ENCODE measurements at places on chromosomes 3 and 15.

GRCh38 chr3:138461246-138461645 lies 26.8 kb downstream of the ESYT3 start:
- DNase-seq = no peak

DNA sequence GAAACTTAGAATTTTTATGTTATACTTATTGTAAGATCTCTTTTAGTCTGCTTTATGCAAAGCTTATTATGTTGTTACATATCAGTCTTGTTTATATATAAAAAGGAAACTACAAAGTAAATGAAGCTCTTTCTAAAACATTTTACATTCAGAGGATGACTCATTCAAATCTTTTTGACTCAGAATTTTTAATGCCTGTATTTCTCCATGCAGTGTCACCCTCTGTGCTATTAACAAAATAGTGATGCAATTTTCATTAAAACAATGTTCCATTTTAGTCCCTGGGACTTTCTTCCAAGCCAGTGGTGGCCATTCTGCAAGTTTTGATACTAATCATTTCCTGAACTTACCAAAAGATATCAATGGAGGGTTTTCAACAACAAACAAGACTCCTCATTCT lies 216.1 kb downstream of the NAALADL2 start:
- DNase-seq = no peak

DNA sequence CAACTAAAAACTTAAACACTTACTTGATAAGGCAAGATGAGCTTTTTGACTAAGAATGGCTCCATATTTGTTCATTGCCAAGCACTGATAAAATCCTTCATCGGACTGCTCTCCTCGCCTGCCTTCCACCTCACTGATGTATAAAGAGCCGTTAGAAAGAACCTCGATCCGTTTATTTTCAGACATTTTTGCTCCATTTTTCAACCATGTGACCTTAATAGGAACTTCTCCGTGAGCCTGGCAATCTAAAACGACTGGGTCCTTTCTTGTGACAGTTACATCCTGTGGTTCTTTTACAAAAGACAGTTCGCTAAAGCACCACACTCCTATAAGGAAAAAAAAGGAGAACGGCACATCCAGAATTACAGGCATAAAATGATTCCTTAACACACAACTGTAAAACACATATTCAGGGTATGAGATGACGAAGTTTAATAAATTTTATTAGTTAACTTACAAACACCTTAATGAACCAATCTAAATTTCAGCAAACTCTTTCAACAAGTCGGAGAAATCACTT lies 2.5 kb downstream of the PRTG start:
- no peak for DNase-seq

- DNase-seq = peak; percentile 12
Measured at GRCh38 chr3:99868311-99868646, 50.6 kb downstream of the CMSS1 start.

DNA sequence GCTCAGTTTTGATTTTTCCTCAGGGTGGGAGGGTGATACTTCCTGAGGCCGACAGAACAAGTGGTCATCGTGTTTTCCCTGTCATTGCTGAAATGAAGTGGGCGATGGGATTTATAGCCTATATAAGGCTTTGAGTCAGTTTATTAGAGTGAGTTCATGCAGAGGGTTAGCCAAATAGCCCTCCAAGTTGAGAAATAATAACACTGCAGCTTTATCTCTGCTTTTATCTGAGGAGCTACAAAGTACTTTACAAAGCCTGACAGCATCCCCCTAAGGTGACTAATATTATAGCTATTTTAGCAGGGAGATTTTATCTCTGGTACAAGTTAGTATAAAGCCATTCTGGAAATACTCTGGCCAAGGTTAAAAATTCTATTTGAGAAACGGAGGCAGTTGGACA lies 389.6 kb downstream of the MFSD1 start:
- no peak for DNase-seq

DNA sequence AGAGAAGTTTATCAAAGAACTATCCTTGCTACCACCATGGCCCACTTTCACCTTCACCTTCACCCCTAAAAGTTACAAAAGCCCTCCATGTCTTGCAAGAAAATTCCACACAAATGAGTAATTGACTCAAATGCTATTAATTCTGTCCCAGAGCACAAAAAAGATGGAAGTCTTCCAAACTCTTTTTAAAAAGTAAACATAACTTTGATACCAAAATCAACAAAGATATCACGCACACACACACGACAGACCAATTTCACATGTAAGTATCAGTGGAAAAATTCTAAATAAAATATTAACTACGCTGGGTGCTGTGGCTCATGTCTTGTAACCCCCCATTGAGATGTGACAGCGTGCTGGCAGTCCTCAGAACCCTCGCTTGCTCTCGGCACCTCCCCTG lies 1.1 kb upstream of the MCCC1 start:
- no peak for DNase-seq

DNA sequence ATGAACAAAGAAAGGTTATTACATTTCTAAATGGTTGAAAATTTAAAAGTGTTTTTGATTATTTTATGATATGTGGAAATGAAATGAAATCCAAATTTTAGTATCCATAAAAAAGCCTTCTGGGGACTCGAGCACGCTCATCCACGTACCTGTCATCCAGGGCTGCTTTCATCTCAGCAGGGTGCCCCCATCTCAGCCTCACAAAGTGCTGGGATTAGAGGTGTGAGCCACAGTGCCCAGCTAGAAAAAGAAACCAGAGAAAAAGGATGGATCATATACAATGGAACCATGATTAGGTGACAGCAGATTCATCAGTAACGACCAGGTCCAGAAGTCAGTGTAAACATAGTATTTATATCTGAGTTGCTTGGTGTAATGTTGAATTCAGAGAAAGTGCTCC lies 49.7 kb downstream of the STARD5 start:
- DNase-seq = no peak

DNA sequence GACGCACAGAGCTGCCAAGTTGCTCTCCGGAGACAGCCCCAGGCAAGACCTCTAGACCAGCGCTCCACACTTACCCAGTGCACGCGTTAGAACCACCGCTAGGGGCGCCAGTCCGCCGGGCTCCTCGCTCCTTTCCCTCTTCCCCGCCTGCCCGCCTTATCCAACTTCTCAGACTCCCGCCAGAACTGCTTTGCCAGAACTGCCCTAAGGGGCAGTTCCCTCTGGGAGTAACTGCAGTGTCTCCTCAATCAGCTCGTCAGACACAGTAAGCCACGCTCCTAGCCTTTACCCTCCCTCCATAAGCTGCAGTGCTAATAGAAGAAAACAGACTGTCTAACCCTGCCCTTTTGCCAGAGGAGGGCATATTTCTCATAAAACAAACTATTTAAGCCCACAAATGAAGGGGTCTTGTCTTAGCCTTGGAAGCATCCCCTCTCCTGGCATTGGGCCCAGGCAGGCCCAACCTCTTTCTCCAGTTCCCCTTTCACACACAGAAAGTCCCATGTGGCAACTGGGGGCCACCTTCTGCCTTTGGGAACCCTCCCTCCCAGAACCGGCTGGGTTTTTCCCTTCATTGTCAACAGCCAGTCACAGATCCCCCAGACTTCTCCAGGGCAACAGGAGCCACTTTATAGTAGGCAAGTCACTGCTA lies 3.7 kb downstream of the BMF start:
- peak; percentile 96 for DNase-seq

DNA sequence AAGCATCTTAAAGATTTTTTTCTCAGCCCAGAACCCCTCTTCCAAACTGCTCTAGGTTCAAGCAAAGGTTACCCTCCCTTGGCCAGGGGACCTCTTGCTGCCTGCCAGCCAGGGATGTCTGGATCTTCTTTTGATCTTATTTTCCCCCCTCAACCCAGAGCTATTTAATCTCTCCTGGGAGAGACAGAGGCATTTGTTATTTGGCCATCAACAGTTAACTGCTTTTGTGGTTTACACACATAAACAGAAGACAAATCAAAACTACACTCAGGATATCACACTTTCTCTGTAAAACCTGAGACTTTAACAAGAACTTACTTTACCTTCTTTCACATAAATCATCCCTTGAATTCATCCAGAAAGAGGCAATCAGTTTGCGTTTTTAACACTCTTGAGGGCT lies 272.5 kb downstream of the THSD4 start:
- no peak for DNase-seq

Data from OCI-M1 (cell line).